Lung microvascular endothelial cell (primary cell): ENCODE measurements at places on chromosomes 2 and 18. TPM values are rescaled to one million over a fixed set of nuclear protein-coding genes. Genes with fewer than 3 reads are reported as not detected.

The SCN9A gene
- total RNA-seq: under 0.01 and 0.22 TPM in 2 replicates

The LBX2 gene
- total RNA-seq: 0.20 and 0.65 TPM in 2 replicates

The UNC80 gene
- total RNA-seq: 0.20 and 0.65 TPM in 2 replicates

The RTKN gene
- 11.8 and 28.4 TPM in 2 replicates for total RNA-seq

The COL4A4 gene
- under 0.01 TPM in 1 of 2 replicates, not detected in the other for total RNA-seq

The GTF3C2 gene
- total RNA-seq: 18.7 and 20.4 TPM in 2 replicates

The LRP1B gene
- under 0.01 TPM in 1 of 2 replicates, not detected in the other for total RNA-seq

The CAPN13 gene
- total RNA-seq: not detected in 2 replicates

The SLC35G4 gene
- total RNA-seq: not detected in 2 replicates

The ALPP gene
- total RNA-seq: not detected in 2 replicates

The HAAO gene
- not detected in 2 replicates for total RNA-seq

The FOXD4L1 gene
- total RNA-seq: under 0.01 TPM in 2 replicates

The UCN gene
- total RNA-seq: 0.40 and 0.44 TPM in 2 replicates

The KCNS3 gene
- 0.20 and 0.65 TPM in 2 replicates for total RNA-seq

The KCNJ3 gene
- not detected in 2 replicates for total RNA-seq

The DNAH7 gene
- total RNA-seq: under 0.01 TPM in 1 of 2 replicates, not detected in the other

The CNTNAP5 gene
- total RNA-seq: not detected in 2 replicates

The DTYMK gene
- total RNA-seq: 22.0 and 30.3 TPM in 2 replicates

The UPP2 gene
- not detected in 2 replicates for total RNA-seq

The TRIB2 gene
- 49.5 and 129 TPM in 2 replicates for total RNA-seq

The CELF4 gene
- total RNA-seq: not detected in 2 replicates

The VAMP8 gene
- 9.7 and 13.7 TPM in 2 replicates for total RNA-seq

The RNF138 gene
- 26.4 and 28.0 TPM in 2 replicates for total RNA-seq

The SH2D6 gene
- not detected in 2 replicates for total RNA-seq

The GALNT13 gene
- total RNA-seq: 0.20 and 0.22 TPM in 2 replicates

The CREG2 gene
- 0.44 TPM in 1 of 2 replicates, not detected in the other for total RNA-seq

The POTEI gene
- 0.22 and 0.79 TPM in 2 replicates for total RNA-seq

The ARHGAP15 gene
- not detected in 2 replicates for total RNA-seq

The SLC40A1 gene
- 100 and 283 TPM in 2 replicates for total RNA-seq

The WDR12 gene
- 14.4 and 18.5 TPM in 2 replicates for total RNA-seq

The MC5R gene
- total RNA-seq: not detected in 2 replicates

The MLPH gene
- total RNA-seq: 0.20 and 0.22 TPM in 2 replicates

The GRP gene
- not detected in 2 replicates for total RNA-seq

The B3GNT7 gene
- 4.4 and 20.4 TPM in 2 replicates for total RNA-seq

The UGT1A9 gene
- not detected in 2 replicates for total RNA-seq

The HNMT gene
- 1.4 and 5.7 TPM in 2 replicates for total RNA-seq

The ARHGAP25 gene
- total RNA-seq: 8.9 and 10.1 TPM in 2 replicates

The PROC gene
- total RNA-seq: under 0.01 TPM in 2 replicates

The CD28 gene
- total RNA-seq: under 0.01 and 0.20 TPM in 2 replicates

The SULT1C4 gene
- 94.6 and 123 TPM in 2 replicates for total RNA-seq

The GKN1 gene
- not detected in 2 replicates for total RNA-seq

The HOXD10 gene
- 4.0 and 4.4 TPM in 2 replicates for total RNA-seq

The C2orf72 gene
- 2.0 and 3.4 TPM in 2 replicates for total RNA-seq

The OR6B2 gene
- not detected in 2 replicates for total RNA-seq
